ENCODE measurements at places on chromosomes 1 and 21.

GRCh38 chr1:38559446-38560165 lies 300.0 kb downstream of the RRAGC start:
- no peak for DNase-seq

- DNase-seq, result no peak
Observed at GRCh38 chr21:31893851-31894415, 21.1 kb downstream of the HUNK start.

DNA sequence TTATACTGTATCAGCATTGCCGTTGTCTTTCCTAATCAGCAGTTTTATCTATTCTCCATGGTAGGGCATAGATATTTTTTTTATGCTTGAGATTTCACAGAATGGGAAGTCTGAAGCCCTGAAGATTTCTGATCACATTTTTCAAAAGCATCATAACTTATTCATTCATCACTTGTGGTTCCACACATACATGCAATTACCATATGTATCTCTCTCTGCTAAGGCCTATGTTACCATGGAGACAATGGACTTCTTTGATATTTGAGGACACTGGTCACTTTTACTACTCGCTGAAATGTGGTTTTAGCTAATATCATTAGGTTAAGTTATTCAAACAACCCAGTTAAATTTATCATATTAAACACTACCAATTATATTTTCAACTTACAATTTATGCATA lies 1827.0 kb downstream of the MRPL39 start:
- DNase-seq, result no peak

GRCh38 chr1:5662744-5663126 lies 329.5 kb downstream of the NPHP4 start:
- no peak for DNase-seq

- no peak for DNase-seq
Observed at GRCh38 chr1:186099336-186100104, 275.5 kb downstream of the TPR start.

DNA sequence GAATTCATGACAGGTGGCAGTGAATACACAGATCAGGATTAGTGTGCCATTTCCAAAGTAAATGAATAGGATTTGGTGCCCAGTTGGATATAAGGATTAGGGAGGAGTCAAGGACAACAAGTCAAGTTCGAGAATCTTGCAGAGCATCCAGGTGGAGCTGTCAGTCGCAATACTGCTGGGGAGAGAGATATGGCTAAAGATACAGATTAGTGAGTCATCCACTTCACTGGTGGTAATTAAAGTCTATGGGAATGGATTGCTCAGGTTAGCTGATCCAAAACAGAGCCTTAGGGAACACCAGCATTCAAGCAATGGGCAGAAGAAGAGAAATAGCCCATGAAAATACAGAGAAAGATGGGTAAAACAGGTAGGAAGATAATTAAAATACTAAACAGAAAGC lies 26.8 kb downstream of the BCAS2 start:
- DNase-seq, result no peak

- DNase-seq, result peak; percentile 3
Observed at GRCh38 chr21:43657355-43658087, 1.8 kb downstream of the HSF2BP start.

DNA sequence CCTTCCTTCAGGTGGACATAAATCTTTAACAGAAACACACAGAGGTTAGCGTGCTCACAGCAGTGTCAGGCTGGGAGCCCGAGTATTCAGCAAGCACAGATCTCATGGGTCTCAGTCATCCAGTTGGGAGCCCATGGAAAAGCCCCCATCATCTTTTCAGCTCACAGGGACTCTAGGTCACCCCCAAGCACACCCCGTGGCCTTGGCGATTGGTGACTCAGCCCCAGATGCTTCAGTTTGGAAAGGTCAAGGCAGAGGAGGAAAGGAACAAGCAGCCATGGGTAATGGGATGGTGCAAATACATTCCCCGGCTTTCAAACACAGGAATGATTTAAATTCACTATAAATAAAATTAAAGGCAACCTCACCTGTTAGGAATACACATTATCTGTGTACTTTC lies 88.9 kb downstream of the PGBD5 start:
- DNase-seq, result no peak

DNA sequence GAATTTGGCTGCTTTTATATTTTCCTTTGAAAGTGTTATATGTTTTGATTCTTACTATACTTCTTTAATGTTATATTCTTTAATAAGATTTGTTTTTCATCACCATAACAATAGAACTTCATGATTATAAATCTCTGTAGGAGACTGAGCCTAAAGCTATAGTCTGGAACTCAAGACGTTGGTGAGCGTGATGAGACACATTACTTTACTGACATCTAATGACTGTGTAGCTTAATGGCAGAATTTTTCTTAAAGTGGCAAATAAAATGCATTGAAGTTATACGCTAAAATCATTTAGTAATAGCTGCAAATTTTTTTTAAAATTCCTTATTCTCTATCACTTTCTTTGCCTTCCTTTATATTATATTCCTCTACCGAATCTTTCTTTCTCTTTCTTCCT lies 56.1 kb upstream of the HAO2 start:
- no peak for DNase-seq

- DNase-seq, result no peak
Observed at GRCh38 chr1:16981269-16981849, 939 bp upstream of the MFAP2 start.

- no peak for DNase-seq
Observed at GRCh38 chr1:183711741-183712361, 58.7 kb upstream of the APOBEC4 start.

DNA sequence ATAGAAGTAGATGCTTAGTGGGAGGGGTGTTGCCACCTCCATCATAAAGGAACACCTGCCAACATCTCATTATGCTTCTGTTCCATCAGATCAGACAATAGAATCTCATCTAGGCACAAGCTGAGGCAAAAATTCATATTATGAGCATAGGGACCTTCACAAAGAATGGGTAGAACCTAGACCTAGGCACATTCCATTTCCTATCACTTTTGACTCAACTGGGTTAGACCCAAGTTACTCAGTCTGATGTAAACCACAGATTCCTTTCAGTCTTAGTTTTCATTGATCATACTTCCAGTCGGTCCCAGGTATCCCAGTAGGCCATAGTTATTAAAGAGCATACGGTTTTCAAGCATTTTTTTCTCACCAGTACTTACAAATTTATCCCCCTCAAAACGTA lies 21.7 kb downstream of the XCL1 start:
- no peak for DNase-seq

GRCh38 chr1:99532276-99532580 lies 113.7 kb upstream of the PALMD start:
- no peak for DNase-seq

DNA sequence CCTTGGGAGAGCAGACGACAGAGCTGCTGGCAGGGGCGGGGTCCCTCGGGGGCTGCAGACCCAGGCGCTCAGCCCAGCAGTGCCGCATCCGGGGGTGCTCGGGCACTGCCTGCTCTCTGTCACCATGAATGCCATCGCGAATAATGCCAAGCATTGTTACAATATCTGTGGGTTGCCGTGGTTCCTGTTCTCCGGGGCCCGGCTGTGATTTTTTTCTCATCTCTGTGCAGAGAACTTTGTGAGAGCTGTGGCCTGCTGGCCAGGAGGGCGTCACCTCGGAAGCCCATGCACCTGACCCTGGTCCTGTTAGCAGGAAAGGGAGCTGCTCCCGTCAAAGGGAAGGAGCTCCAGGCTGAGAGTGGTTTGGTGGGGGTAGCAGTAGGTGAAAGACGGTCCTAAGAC lies 70.4 kb downstream of the PRDM16 start:
- DNase-seq, result no peak

DNA sequence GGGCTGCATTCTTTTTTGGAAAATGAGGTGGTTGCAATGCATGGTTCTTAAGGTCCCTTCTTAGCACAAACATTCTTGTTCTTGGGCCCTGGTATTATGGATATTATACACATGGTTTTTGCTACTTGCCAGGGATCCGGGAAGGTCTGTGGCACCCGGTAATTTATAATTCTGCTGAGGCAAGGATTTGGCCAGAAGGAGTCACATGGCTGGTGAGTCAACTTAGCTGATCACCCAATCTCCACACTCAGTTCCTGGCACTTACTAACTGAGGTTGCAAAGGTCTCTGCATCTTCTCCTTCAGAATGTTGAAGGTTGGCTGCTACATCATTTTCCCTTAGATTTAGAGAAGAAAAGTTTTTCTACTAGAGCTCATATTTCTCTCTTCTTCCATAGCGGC lies 112.5 kb downstream of the ROR1 start:
- no peak for DNase-seq

GRCh38 chr1:87084244-87084836 lies 169.9 kb downstream of the HS2ST1 start:
- peak; percentile 6 for DNase-seq

DNA sequence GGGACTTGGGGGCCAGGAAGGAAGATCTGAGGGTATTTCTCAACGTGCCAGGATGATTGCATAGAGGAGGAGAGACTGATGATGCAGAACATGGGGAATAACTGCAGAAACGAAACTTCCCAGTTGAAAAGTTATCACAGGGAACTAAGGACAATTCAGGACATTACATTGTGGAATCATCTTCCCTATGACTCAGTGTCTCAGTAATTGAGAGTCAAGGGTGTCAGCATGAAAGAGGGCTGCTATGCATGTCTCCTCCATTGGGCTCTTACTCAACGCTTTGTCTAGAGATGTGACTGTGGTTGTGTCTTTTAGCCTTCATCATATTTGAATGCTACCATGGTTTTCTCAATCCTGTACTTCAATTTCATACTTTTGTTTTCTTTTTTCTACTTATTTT lies 48.9 kb upstream of the PTGFR start:
- no peak for DNase-seq

DNA sequence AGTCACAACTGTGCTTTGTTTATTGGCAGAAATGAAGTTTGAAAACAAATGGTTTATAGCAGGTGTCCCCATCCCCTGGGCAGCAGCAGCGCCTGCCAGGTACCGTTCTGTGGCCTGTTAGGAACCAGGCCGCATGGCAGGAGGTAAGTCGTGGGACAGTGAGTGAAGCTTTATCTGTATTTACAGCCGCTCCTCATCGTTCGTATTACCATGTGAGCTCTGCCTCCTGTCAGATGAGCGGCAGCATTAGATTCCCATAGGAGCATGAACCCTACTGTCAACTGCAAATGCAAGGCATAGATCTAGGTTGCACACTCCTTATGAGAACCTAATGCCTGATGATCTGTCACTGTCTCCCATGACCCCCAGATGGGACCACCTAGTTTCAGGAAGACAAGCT lies 63.4 kb upstream of the SOD1 start:
- DNase-seq, result no peak

DNA sequence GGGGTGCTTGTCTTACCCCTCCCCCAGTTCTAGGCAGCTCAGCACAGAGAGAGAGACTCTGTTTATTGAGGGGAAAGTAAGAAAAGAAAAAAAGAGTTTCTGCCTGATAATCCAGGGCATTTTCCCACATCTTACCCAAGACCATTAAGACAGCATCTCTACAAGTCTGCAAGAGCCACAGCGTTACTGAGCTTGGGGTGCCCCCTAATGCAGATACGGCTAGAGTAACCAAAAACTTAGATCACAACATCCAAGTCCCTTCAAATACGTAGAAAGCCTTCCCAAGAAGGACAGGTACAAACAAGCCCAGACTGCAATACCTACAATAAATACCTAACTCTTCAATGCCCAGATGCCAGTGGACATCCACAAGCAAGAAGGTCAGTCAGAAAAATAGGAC lies 6.2 kb upstream of the TEX50 start:
- no peak for DNase-seq

DNA sequence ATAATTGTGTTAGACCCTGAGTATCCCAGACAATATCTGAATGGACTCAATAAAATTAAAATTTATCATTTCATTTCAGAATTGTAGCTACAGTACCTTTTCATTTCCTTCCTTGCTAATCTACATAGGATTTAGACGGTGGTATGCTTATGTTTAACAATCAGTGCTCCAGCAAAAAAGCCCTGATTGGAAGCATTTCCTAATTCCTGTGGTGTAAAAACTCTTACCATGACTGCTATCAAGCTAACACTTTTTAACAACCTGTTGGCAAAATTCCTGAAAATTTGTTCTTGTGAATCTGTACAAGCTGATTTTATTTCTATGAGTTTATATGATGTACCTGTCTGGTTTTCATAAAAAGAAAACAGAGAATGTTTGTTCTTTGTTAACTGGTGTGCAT lies 5.2 kb upstream of the FNBP1L start:
- no peak for DNase-seq

DNA sequence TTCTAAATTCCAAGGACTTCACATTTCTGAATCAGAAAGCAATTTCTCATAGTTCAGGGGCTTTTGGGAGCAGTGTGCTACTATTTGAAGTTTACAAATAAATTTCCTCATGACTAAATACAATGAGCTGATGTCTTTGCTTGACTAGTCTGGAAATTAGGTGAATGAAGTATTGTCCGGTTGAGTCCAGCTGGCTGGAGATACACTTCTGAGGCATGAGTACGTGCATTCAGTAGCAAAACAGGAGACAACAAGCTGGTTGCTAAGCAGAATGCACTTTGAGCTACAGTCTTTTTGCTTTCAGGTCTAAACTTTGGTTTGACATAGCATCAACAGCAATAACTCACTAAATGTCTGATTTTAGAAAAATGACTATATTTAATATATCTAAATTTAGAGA lies 27.1 kb downstream of the ZNHIT6 start:
- no peak for DNase-seq

GRCh38 chr1:109485001-109485400 lies 1.3 kb downstream of the ATXN7L2 start:
- DNase-seq, result no peak

GRCh38 chr1:247291161-247291560 lies 35.3 kb downstream of the VN1R5 start:
- no peak for DNase-seq

DNA sequence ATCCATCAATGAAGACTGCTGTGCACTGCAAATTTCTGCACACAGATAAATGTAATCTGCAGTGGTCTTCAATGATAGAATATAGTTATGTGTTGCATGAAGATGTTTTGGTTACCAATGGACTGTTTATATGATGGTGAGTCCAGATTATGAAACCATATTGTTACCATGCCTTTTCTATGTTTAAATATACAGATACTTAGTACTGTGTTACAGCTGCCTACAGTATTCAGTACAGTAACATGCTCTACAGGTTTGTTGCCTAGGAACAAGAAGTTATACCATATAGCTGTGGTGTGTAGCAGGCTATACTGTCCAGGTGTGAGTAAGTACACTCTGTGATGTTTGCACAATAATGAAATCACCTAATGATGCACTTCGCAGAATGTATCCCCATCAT lies 40.8 kb downstream of the SORT1 start:
- DNase-seq, result peak; percentile 55

- DNase-seq, result no peak
Observed at GRCh38 chr21:42437786-42438185, 34.1 kb downstream of the UBASH3A start.

- DNase-seq, result no peak
Observed at GRCh38 chr1:228944296-228944695, 209.0 kb downstream of the RHOU start.

- DNase-seq, result no peak
Observed at GRCh38 chr1:181386951-181387350, 96.4 kb upstream of the CACNA1E start.

DNA sequence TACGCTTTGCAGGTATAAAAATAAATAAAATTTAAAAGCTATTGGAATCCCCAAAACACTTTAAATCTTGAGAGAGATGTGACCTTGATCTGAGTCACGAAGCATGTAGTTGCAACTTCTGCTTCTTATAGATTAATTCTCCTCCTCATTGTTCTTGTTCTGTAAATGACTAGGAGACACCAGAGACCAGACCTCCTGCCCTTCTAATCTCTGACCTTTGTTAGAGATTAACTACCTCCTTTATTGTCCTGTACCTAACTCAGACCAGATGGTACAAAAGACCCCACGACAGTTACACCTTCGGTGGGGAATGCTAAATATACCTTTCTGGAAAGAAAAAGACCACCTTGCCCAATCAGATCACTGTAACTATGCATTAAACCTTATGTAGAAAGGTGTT lies 76.9 kb upstream of the NEK2 start:
- no peak for DNase-seq

Measured in NCI-H2081 (cell line).